Stimulated activated effector memory CD8-positive, alpha-beta T cell treated with anti-CD3 and anti-CD28 coated beads, Interleukin-12 subunit alpha, Interleukin-12 subunit beta, amount 100 ng/mL, for 72 hours (primary cell): ENCODE measurements at places on chromosomes 6 and 20.

- DNase-seq = no peak
Measured at GRCh38 chr6:81613606-81614005, 138.9 kb downstream of the TENT5A start.

DNA sequence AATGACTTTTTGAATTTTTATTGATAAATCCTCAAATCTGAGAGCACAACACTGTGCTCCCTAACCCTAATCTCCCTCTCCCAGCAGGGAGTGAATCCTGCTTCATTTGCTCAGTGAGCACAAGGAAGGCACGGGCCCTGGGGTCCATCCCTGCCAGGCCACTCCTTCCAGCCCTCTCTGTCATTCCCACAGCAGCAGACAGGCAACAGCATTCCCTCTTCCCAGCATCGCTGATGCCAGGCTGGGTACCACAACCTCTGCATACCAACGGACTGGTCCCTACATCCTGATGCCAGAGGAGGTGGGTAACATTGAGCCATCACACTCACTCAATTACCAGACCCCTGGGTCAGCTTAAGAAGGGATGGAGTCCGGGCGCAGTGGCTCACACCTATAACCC is 34.2 kb downstream of the MRPL14 start:
- DNase-seq = no peak

DNA sequence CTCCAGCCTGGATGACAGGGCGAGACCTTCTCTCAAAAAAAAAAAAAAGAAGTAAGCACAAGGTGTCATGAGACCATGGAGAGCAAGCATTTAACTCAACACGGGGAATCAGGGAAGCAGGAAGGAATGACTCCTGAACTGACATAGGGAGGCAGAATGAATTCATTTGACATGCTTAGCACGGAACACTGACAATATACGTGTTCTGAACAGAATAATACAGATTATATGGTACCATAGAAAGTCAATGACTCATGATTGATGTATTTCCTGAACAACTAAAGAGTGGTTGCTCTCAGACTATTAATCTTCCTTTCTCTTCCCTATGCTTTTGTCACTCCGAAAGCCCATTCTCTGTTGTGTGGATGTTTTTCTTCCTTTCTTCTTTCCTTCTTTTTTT is 20.7 kb upstream of the ASIP start:
- DNase-seq = no peak

GRCh38 chr6:154485815-154486214 is 24.7 kb downstream of the CNKSR3 start:
- DNase-seq = no peak

GRCh38 chr6:127924440-127924839 is 23.6 kb upstream of the THEMIS start:
- DNase-seq = no peak

DNA sequence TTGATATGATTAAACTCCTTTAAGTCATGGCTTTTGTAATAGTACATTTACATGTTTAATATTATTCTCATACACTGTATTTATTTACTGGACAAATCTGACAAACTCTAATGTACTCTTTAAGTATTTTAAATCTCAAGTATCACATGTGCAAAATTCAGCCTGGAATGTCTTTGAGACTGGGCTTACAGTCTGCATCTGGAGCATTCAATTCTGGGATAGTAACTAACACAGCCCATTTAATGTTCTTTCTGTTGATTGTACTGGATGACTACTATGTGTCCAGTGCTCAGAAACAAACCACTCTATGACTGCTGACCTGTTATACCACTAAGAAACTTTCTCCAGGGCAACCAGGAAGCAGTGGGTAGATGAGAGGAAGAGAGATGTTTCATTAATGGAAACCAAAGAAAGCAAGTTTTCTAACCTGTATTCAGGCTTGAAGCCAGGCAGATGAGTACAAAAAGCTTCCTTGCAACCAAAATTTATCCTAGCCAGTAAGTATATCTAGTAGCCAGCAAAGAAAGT is 26.8 kb downstream of the FBXL4 start:
- DNase-seq = no peak

- no peak for DNase-seq
Measured at GRCh38 chr6:41446907-41447545, 99.2 kb upstream of the FOXP4 start.

GRCh38 chr20:44357555-44358125 is 2.1 kb downstream of the HNF4A start:
- DNase-seq = no peak

GRCh38 chr6:116528780-116529179 is 16.7 kb downstream of the TRAPPC3L start:
- DNase-seq = no peak

GRCh38 chr6:12149944-12150510 is 137.9 kb downstream of the HIVEP1 start:
- DNase-seq = no peak

GRCh38 chr20:55140631-55141030 is 665.2 kb downstream of the DOK5 start:
- no peak for DNase-seq

DNA sequence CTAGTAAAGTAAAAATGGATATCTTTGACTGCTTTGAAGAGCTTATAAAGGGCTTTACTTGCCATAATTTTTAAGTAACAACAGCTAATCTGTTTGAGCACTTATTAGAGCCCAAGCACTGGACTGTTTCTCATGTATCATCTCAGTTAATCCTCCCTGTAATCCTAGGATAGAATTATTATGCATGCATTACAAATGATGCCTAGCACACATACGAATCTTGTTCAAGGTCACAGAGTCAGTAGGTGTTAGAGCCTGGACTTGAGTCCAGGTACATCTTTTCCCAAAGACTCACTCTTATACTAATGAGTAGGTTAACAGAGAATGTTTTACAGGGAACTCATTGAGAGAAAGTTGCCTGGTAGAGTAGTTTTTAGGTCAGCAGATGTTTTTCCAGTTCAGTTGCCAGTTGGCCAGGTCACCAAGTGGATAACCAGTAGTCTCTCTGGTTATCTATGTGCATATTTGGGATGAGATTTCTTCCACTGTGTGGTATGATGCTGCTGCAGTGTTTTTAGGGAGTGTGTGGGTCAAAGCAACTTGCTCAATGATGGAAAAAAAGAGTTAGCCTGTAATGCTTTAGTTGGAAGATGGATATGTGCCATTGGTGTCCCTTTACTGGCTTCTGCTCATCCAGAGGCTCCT is 32.3 kb upstream of the LAMA4 start:
- DNase-seq = no peak

- DNase-seq = no peak
Measured at GRCh38 chr6:134373282-134373922, 55.5 kb upstream of the SGK1 start.

DNA sequence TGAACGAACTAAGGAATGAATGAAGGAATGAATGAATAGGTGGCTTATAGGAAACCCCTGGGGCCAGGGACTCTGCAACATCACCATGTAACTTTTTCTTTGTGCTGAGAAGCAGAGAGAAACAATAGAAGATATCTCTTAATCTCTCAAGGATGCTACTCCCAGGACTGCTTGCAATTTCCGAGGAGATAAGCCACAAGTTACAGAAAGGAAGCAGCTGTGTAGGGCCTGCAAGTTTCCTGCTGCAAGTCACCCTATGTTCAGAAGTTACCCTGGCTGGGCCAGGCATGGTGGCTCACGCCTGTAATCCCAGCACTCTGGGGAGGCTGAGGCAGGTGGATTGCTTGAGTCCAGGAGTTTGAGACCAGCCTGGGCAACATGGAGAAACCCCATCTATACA is 7.3 kb upstream of the MAVS start:
- no peak for DNase-seq

- DNase-seq = no peak
Measured at GRCh38 chr20:14406495-14406894, 69.1 kb upstream of the FLRT3 start.

GRCh38 chr20:40942006-40942405 is 86.6 kb upstream of the TOP1 start:
- DNase-seq = no peak

DNA sequence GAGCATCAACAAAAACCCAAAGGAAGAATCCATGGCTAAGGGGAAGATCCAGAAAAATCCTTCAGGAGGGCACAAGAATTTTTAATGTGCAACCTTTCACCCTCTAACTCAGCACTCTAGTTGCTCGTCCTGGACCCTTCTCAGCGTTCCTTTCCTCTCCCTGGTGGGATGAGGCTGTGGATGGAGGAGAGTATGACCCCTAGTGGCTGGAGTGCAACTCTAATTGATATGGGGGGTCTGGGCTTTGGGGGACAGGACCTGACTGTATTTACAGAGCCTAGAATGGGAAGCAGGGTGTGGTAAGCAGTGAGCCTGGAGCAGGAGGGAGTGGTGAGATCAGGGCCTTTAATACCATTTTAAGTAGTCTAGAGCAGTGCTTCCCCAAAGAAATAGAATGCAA is 83.9 kb upstream of the CEP85L start:
- DNase-seq = no peak

- DNase-seq = no peak
Measured at GRCh38 chr20:50405235-50405914, 104.8 kb upstream of the PTPN1 start.

DNA sequence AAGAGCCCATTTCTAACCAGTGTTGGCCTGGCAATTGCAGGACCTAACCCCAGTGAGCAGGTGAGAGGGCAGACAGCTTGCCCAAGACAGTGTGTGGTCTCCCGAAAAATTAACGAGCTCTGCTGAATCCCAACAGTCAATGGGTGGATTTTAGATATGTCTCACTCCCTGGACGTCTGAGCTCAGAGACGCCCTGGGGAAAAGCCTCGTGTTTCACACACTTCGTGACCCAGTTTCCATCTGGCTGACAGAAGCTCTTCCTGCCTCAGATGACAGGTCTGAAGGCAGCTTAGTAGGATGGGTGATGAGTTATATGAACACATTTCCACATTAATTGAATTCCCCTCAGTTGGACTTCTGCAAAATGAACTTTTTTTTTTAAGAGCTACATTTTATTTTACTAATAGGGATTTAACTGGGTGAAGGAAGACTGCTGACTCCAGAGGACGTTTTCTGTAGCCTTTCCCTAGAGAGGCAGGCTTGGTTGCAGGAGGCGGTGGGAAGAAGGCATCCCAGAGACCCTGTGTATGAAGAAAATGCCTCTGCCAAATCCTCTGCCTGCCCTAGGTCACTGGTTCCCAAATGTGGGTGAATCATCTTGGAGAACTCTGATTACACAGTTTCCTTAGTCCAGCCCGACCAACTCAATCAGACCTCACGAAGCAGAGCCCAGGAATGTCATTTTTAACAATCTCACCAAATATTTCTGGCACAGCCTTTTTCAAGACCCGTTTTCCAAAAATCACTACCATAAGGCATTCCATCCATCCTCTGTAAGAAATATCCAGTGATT is 71.7 kb upstream of the LY86 start:
- DNase-seq = no peak

DNA sequence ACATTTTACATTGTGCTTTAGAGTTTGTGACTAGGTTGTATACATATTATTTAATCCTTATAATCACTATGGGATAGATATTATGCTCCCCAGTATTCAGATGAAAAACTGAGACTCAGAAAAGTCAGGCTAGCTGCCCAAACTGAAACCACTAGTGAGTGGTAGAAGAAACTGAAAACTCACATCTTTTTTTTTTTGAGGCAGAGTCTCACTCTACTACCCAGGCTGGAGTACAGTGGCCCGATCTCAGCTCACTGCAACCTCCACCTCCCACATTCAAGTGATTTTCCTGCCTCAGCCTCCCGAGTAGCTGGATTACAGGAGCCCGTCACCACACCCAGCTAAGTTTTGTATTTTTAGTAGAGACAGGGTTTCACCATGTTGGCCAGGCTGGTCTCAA is 22.2 kb downstream of the RNF24 start:
- DNase-seq = no peak

- no peak for DNase-seq
Measured at GRCh38 chr20:3603108-3603507, 60.1 kb downstream of the GFRA4 start.

- DNase-seq = no peak
Measured at GRCh38 chr20:22791877-22792525, 207.6 kb upstream of the FOXA2 start.

DNA sequence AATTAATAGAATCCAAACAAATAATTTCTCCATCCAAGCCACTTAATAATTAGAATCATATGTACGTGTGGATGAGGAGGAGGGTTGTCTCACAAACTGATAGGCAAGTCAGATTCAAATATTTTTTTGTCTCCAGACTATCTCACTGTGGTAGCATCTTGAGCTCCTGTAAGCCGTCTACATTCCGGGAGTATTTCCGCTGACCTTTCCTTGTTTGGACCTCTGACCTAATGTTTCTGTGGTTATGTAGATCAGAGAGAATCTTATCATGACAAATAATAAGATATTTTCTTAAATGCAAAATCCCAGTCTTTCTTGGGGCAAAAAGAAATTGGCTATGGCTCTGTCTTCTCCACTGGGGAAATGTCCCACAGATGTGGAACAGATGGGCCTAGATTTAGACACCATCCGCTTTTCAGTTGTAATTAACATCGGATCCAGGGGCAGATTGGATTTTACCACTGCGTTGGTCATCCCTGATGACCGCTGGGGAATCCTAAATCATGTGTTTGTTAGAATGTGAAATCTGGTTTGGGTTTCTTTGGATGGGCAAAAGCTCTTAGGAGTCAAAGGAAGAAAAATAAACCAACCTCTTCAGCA is 197.1 kb upstream of the RIN2 start:
- DNase-seq = no peak

GRCh38 chr6:31308845-31309175 is 36.9 kb upstream of the HLA-C start:
- DNase-seq = no peak

DNA sequence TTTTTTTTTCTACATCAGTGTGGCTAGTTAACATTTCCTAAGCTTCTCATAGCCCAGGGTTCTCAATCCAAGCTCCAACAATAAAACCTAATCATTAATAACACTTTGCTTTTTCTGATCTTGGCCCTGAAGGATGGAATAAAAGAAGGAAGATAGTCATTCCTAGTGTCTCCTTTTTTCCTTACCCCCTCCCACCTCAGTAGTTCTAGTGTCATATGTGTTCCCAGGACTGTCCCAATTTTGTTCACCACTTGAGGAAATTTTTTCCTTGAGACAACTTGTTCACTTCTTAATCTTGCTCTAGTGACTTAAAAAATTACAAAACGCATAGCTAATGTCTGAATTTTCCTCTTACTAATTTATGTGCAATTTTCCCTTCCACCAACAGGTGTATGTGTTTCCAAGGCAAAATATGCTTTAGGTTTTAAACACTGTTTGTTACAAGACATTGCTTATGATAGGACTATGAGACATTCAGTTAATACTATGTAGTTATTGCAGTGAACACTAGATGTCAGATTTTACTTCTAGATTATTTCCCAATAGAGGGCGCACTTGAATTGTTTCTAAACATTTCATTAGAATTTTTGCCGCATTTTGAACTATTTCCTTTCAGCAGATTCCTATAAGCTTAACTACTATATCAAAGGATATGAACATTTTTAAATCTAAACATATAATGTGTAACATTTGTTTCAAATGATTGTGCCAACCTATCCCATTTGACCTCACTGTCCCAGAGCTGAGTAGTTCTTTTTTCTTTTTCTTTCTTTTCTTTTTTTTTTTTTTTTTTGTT is 18.5 kb upstream of the C6orf141 start:
- no peak for DNase-seq

- no peak for DNase-seq
Measured at GRCh38 chr6:68139130-68139529, 496.0 kb upstream of the ADGRB3 start.
